Stimulated activated CD8-positive, alpha-beta memory T cell treated with anti-CD3 and anti-CD28 coated beads, Interleukin-7, amount 100 ng/mL, for 4 hours (primary cell): ENCODE measurements at places on chromosomes 6 and 20.

DNA sequence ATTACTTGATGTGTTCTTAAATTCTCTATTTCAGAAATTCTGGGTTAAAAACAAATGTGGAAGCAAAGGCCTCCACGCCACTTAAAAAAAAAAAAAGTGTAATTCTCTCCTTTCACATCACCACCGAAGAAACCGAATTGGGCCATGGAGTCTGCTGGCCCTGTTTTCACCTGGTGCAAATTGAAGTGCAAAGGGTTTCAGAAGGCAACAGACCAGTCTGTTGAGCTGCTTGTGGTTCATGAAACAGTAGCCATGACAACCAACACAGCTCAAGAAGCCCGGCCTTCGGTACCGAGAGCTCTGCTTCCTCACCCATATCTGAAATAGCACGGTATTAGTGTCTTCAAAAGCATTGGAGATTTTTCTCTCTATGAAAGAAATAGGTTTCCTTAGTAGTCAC, 63.1 kb downstream of the GMPR start:
- DNase-seq, result no peak

- DNase-seq, result no peak
Observed at GRCh38 chr20:45892049-45892825, 1.1 kb downstream of the CTSA start.

DNA sequence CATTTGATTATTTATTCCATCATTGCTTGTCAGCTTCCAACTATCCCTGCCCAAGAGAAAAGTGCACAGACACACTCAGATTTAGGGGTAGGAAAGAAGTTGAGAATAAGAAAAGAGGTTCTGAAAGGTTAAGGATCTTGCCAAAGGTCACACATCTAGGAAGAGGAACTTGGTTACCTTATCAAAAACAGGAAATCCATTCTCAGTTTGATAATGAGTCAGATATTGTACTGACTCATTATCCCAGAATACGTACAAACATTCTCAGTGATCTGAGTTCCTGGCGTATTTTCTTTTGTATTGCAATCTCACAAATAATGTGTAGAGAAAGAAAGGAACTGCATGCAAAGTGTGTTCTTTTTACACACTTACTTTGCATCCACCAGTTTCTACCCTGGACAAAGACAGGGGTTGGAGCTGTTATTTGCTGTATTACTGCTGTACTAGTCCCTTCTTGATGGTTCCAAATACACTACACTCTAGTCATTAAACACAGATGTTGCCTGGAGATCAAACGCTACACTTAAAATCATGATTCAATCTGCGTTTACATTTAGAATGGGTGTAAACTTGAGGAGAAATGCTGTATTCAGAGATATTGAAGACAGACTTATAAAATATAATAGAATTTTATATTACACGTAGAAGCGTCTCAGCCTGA, 545.7 kb downstream of the PRKN start:
- DNase-seq, result no peak

DNA sequence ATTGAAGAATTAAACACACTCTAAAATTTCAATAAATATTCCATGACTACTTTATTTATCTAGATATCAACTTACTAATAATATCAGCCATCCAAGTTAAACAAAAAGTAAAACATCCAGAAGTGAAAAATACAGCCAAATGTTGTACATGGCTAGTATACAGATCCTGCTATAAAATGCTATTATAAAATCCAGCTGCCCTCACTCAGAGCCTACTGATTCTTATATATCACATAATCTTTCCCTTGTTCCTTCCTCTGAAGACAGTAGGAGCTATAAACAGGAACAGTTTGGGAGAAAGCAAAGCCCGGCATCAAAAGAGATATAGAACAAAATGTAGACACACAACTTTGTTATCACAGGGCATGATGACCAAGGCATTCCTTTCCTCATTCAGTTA, 212.9 kb downstream of the PLCB4 start:
- DNase-seq, result no peak

GRCh38 chr20:23606652-23607049, 934 bp upstream of the CST9 start:
- DNase-seq, result peak; percentile 26

- no peak for DNase-seq
Observed at GRCh38 chr20:51118216-51118615, 95.3 kb upstream of the KCNG1 start.

DNA sequence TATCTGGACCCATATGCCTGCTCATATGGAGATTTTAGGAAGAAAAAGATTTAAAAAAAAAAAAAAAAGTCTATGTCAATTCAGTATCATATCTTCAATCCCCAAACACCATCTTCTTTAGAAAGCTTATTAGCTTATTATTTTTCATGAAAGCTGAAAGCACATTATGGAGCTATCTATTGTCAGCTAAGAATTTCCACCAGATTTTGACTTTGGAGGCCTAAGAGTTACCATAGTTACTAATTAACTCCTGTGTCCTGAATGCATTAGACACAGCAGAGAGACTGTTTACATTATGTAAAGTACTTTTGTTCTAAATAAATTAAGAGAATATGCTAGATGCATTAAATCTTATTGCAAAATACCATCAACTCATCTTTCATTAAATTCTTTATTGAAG, 255.5 kb upstream of the NRSN1 start:
- DNase-seq, result no peak

DNA sequence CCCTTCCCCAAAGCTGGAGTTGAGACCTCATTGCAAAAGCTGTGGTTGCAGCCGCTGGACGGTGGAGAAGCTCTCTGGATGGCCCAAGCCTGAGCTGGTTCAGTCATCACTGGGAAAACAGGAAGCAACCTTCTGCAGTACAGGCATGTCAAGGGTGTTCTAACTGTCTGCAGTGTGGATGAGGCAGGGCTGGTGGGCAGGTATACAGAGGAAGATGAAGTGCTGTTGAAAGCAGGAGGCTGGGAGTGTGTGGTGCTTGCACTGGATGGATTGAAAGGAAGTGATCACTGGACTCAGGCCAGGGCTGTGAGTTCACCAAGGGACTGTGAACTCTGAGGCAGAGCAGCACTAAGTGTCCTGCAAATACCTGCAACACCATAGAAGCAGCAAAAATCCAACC, 89.0 kb upstream of the NOX3 start:
- DNase-seq, result no peak

- DNase-seq, result no peak
Observed at GRCh38 chr20:58547623-58548475, 32.6 kb upstream of the APCDD1L start.

DNA sequence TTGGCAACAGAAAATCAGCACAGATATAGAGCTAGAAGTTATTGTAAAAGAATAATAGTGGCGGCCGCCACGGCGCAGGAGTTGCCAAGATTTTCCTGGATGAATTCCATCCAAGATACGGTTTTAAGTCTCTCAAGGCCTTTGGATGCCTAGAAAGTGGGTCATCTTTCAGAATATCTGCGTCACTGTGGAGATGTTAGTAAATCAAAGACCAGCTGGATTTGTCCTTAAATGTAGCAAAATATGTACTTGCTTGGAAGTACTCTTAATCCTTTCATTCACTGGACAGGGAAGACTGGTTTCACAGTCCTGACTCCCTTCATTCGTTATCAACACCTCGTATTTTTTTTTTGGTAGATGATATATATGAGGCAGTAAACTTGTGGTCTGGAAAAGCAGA, 83.0 kb downstream of the SLC22A3 start:
- no peak for DNase-seq

GRCh38 chr6:25576919-25577318, 75.1 kb upstream of the SCGN start:
- DNase-seq, result no peak

DNA sequence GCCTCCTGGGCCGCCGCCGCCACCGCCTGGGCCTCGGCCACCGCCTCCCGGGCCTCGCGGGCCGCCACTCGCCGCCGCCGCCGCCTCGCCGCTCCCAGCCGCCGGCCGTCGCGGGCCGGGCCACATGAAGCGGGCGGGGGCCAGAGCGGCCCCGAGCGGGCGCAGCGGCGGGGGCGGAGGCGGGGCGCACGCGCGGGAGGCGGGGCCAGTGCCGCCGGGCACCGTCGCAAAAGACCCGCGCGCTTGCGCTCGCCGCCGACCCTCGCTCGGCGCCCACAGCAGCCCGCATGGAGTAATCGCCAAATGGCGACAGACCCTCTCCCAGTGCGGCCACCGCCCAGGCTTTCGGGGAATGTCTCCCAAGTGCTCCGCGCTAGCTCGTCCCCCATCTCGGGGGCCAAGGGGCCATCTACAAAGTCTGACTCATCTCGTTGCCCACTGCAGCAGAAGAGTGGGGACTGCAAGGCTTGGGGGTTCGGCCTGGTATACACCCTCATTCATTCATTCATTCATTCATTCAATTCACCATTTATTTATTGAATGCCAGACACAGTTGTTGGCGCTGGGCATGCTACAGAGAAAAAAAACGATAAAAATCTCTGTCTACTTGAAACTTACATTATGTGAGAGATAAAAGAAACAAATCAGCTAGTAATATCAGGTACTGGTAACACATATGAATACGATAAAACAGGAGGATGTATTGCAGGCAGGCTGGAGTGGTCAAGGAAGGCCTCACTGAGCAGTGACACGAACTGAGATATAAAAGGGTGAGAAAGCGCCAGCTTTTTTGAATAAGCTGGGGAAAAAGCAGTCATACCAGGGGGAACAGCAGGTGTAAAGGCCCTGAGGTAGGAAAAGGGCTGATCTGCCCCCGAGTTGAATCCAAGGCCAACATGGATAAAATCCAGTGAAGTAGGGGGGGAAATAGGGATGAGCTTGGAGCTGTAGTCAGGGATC, at the start of gene B4GALT5:
Gene B4GALT5, minus strand, starts transcription at position 126 of the 960 bp plus-strand sequence. CDS start 188 bp downstream, outside the sequence.
- DNase-seq, result peak; percentile 62

DNA sequence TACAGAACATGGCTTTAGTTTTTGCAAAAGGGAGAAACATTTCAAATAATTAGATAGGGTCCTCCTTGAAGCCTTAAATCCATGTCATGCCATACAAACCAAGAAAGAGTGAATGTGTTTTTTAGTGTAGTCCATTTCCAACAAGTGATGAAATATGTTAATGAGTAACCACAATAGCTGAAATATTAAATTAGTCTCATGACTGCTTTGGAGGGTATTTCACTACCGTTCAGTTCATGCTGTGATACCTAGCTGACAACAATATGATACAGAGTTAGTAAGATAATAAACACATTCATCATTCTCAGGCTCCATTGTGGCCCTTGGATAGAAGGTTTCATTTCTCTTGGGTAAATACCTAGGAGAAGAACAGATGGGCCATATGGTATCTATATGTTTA, 5.8 kb upstream of the ID4 start:
- no peak for DNase-seq

- DNase-seq, result no peak
Observed at GRCh38 chr6:137043710-137044365, 927 bp downstream of the IL20RA start.

DNA sequence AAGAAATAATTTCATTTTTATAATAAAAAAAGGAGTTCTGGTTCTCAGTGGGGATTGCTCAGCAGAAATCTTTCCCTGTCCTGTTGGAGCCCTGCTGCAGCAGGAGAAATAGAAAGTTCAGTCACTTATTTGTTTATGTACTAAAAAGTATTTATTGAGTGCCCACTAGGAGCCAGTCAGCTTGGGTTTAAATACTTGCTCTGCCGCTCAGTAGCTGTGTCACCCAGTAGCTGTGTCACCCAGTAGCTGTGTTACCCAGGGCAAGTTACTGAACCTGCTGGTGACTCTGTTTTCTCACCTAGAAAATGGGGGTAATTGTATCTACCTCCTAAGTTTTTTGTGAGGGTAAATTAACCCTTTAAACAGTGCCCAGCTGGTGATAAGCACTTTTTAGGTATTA, 32.9 kb downstream of the FOXF2 start:
- DNase-seq, result no peak

- no peak for DNase-seq
Observed at GRCh38 chr6:39309942-39310531, 4.2 kb downstream of the KCNK17 start.

DNA sequence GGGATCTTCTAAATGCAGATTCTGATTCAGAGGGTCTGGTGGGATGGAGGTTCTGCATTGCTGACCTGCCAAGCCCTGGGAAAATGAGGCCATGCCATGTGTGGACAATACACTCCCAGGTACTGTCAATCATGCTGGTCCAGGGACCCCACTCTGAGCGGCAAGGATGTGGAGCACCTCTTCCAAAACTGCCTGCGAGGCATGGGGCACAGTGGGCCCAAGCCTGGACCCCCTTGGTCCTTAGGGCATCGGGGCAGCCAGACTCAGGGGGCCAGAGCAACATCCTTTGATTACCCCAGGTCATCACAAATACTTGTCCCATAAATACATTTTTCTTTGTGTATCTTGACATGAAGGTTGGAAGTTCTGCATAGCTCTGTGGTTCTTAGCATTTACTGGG, 76.8 kb upstream of the NXT1 start:
- DNase-seq, result no peak

DNA sequence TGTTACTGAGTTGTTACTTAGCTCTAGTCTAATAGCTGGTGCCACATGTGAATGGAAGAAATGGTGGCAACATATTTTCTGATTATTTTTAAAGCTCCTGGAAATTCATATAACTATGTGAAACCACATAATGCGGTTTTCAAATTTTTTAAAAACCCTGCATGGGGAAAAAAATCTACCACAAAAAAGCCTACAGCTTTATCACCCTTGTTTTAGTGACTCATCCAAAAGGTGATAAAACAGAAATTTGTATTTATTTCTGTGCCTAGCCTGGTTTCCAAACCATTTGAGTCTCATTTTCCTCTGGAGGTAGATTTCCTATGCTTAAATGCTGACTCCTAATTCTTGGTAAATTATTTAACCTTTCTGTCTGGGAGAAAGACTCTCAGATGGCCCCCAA, 5.4 kb upstream of the FBXO30 start:
- no peak for DNase-seq

DNA sequence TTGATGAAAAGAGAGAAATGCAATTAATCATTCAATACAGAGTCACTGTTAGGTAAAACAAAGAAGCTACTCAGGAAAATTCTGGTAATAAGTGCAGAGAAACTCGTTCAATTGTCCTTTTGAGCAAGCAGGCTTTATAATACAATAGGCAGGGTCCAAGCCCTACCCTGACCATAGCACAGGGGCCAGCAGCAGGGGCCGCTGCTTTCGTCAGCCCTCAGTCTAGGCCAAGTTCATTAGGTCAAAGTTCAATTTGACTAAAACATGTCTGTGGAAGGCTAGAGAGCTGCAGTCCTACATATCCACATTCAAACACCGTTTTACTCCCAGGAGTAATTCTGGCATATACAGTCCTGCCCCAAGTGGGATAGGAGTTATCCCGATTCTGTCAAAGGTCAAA, 94.6 kb downstream of the BCAS1 start:
- no peak for DNase-seq

- DNase-seq, result no peak
Observed at GRCh38 chr6:38460186-38460585, 179.5 kb downstream of the BTBD9 start.

GRCh38 chr6:45371924-45372573, 5.7 kb downstream of the SUPT3H start:
- no peak for DNase-seq

DNA sequence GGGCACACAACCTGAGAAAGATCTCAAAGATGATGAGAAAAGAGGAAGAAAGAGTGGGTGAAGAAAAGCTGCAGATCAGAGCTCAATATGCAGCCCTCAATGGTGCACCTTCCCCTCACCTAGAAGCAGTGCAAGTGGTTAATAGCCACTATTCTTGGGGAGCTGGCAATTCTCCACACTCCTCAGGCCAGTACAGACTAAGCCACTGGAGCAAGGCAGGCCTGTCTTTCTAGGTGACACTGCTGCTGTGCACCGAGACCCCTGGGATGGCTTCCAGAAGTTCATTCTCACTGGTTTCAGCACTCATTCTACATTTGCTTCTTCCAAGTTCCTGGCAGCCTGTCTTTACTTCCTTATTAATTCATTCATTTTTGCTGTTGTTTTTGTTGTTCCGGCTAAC, 973.3 kb downstream of the KIF16B start:
- DNase-seq, result no peak

GRCh38 chr6:87183687-87184086, 28.3 kb downstream of the ZNF292 start:
- no peak for DNase-seq

- DNase-seq, result no peak
Observed at GRCh38 chr6:73699676-73700459, 3.9 kb downstream of the CD109 start.
